ENCODE measurements at places on chromosomes 1 and 21.

- no peak for DNase-seq
Measured at GRCh38 chr1:214882616-214883015, 199.9 kb upstream of the KCNK2 start.

- no peak for DNase-seq
Measured at GRCh38 chr1:109926662-109927300, 16.1 kb downstream of the CSF1 start.

DNA sequence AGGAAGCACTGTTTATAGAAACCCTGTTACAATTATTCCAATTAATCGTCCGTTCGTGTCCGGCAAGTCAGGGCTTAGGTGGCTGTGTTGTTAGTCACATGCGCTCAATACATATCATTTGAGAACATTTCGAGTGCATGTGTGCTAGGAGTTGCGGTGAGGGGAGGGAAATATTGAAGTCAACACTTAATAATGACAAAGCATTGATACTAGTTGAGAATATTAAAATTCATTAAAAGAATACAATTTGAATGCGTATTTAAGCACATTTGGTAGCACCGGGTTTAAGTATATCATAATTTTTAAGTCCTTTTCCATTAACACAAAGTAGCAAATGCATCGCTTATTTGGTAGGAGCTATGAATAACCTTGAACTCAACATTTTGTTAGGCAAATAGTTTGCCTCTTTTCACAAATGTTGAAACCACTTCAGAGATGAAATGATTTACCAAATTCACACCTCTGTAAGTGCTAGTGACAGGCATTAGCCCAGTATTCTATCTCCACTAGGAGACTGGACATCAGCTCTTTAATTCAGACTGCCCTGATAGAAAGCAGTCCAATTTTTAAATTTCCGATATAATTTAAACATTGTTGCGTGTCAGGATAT, 1.1 kb upstream of the SERBP1 start:
- no peak for DNase-seq

DNA sequence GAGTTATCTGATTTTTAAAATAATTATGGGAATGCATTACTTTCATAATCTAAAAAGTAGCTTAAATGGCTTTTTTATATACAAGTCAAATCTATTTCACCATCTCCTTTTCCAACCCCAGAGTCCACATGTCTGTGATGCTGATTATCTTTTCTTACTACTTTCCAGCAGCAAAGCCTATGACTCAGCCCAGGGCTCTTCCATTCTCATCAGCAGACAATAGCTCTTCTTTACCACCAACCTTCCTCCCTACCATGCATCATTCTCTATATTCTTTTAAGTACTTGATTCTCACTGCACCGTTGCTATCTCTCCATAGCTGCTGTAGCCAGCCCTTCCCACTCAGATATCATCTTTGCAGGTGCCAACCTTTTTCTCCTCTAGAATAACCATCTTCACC, 61.3 kb downstream of the OVGP1 start:
- DNase-seq = no peak

DNA sequence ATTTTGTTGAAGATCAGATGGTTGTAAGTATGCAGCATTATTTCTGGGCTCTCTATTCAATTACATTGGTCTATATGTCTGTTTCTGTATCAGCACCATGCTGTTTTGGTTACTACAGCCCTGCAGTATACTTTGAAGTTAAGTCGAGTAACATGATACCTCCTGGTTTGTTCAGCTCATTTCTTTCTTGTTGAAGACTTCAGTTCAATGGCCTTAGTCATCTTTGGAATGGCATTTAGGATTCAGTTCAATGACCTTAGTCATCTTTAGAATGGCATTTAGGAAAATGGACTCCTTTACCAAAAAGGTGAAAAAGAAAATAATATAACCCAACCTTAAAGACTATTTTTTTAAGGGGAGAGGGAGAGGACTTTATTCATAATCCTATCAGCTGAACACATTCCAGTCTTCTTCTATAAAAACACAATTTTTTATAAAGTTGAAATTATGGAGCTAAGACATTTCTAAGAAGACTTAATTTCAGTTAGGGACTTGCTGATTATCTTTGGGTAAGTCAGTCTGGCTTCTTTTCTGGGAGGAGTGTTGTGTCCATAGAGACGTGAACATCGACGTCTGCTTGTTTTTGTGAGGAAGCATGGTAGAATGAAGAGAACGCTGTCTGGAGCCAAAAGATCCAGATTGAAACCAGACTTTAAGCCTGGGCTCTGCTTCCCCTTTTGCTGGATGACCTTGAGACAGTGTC, 48.3 kb downstream of the DDR2 start:
- no peak for DNase-seq

DNA sequence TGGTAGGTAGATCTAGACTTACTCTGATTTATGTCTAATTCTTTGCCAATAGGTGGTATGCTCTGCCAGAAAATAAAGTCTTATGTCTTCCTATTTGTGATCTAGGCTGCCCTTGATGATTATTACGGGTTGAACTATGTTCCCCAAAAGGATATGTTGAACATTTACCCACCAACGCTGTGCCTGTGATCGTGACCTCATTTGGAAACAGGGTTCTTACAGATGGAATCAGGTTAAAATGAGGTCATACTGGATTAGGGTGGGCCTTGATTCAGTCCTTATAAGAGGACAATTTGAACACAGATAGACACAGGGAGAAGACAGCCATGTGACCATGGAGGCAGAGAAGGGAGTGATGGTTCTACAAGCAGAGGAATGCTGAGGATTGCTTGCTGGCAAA, 95.1 kb upstream of the BCAR3 start:
- DNase-seq = no peak

DNA sequence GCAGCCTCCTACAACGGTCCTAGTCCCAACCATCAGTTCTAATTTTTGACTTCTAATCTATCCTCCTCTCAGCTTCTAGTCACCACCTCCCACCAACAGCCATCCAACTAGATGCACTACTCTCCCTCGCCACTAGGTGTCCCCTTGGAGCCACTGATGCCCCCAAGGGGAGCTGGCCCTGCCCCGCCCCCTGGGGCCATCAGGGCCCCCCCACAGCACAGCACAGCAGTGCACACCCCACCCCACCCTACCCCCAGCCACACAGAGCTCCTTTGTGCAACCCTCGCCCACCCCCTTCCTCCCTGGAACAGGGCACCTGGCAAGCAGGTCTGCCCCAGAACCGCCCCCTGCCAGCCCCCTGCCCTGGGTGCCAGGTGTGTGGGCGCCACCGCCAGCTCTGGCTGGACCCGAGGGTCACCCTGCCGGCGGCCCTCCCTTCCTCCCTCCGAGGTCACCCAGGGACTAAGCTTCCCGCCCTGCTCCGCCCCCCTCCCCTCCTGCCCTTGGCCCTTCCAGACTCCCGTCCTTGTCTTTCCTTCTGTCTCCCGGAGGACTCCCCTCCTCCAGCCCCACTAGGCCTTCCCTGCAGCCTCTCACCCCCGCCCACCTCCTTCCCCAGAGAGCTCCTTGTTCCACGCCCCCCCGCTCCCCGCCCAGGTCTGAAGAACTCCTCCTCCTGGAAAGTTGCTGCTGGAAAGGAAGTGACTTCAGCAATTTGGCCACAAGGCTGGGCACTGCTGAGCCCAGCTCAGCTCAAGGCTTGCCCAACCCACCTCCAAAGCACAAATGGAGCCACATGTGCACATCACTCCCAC, 47.0 kb downstream of the AHDC1 start:
- DNase-seq = peak; percentile 73

DNA sequence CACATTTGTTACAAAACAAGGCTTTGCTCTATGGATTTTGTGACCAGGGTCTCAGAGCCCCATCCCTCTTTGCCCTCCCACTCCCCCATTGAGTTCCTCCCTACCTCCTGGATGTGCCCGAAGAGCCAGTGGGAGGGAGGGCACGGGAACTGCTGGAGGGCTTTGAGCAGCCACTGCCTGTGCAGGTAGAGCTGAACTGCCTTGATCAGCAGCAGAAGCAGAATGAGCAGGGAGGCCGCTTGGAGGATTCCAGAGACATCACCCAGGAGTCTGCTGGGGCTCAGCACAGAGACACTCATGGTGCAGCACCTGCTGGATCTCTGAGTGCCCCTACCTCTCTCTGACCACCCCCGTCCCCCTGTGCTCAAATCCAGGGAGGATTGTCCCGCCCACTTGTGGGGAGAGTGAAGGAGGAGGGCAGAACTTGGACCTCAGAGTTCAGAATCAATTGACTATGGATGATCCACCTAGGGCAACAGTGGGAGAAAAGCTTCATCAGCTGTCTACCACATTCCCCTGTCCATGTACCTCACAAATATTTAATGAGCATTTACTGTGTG, at the start of gene CYP4A11:
Gene CYP4A11, minus strand, starts transcription at position 342 of the 560 bp plus-strand sequence. Its CDS starts 43 bp downstream, at position 299.
- no peak for DNase-seq

GRCh38 chr21:38853421-38853919, 47.7 kb downstream of the ETS2 start:
- no peak for DNase-seq

DNA sequence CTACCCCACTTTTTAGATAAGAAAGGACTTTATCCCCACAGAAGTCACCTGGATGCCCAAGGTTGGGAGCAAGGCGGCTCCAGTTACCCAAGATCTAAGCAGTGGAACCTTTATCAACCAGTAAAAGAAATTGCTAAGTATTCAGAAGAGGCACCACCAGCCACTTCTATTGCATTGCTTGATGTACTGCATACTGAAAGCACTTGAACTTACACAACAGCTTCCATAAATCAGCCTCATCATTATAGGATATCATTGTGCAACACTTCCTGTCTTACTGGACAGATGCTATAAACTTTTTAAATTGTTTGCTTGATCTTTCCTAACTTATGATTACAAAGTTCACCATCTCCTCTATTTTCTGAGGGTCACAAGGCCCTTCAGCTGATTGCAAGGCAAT, 642.7 kb upstream of the CXADR start:
- DNase-seq = no peak

- no peak for DNase-seq
Measured at GRCh38 chr1:172172352-172172831, 248.1 kb upstream of the C1orf105 start.

DNA sequence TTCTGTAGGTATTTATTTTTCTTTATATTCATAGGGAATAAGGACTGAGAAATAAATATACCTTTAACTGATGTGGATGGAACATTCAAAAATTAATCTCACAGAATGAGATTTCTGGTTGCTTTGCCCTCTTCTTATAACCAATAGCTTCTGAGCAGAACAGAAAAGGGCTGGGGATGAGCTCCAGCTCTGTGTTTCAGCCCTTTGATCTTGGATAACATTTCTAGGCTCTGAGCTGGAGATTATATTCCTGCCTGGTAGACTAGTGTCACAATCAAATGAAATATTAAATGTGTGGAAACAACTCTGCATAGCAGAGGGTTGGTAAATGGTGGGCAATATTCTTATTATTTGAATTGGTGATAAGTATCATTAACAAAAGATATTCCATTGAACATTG, 14.6 kb downstream of the MAP3K21 start:
- DNase-seq = no peak

- DNase-seq = peak; percentile 21
Measured at GRCh38 chr1:66439031-66439740, 94.8 kb upstream of the SGIP1 start.

- no peak for DNase-seq
Measured at GRCh38 chr1:51565009-51565408, 45.9 kb upstream of the EPS15 start.

GRCh38 chr21:14825514-14825974, 239.3 kb downstream of the NRIP1 start:
- DNase-seq = peak; percentile 73

GRCh38 chr1:228849011-228849541, 113.8 kb downstream of the RHOU start:
- peak; percentile 58 for DNase-seq

DNA sequence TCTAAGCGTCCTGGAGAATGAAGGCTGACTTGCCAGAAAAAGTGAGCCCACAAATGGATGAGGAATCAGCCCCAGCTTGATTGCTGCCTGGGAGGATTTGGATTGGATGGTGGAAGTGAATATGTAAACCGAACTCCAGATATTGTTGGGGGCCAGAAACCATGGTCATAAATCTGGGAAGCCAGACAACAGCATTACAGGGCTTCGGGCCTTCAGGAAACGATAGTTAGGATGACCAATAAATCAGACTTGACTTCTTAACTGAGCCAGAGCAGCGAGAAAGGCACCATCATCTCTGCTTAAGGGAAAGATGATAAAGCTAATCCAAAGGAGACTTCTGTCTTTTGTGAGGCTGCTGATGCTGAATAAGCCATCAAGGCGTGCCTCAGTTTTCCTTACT, 26.6 kb downstream of the FAM78B start:
- DNase-seq = no peak

DNA sequence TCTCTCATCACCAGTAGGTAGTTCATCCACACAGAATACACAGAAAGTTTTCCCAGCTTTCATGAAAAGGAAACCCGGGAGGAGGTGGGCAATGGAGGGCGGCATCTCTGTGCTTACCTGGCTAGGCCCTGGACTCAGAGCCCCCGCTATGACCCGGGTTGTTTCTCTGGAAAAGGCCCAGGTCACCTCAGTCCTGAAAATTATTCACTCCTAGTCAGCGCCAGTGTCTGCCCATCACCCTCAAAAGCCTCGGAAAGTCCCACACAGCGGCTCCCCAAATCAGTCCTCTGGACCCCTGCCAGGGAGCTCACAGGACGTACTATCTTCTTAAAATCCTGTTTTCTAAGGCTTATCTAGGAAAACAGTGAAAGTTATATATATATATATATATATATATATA, 51.2 kb downstream of the TCP10L start:
- peak; percentile 5 for DNase-seq

GRCh38 chr1:154808909-154809262, 61.2 kb downstream of the KCNN3 start:
- DNase-seq = no peak

DNA sequence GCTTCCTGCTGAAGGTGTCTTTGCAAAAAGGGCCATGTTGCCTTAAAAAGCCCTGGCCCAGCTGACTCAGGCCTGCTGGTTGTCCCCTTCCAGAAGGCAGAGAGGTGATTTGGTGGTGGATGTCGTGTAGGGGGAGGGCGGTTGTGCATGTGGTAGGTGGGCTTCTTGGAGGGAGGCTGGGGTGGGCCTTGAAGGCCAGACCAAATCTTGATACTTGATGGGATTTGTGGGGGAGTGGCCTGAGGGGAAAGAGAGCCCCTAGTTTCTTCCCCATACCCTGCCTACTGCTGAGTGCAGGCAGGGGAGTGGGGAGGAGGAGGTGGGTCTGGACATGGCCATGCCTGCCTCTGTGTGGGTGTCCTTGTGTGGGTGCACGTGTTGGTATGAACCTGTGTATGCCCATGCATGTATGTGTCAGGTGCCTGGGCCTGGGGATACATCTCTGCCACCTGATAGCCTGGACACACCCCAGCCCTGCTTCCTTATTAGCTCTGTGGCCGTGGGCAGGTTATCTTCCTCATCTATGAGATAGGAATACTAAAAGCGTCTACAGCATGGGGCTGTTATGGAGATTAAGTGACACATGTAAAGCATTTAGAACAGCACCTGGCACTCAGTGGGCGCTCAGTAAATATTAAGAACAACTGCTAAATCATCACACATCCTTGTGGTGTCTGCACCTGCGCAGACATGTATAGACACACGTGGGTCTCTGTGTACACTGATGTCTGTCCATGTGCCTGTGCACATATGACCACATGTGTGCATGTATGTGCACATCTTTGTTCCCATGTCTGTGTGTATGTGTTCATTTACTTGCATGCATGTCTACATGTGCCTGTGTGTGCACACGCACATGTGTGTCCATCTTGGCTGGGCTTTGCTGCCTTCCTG, 17.0 kb downstream of the FAM151A start:
- no peak for DNase-seq

Measured in MM.1S (cell line).